ENCODE measurements at places on chromosomes 4 and X.

GRCh38 chr4:148094149-148094548 lies 348.1 kb downstream of the NR3C2 start:
- DNase-seq = no peak

DNA sequence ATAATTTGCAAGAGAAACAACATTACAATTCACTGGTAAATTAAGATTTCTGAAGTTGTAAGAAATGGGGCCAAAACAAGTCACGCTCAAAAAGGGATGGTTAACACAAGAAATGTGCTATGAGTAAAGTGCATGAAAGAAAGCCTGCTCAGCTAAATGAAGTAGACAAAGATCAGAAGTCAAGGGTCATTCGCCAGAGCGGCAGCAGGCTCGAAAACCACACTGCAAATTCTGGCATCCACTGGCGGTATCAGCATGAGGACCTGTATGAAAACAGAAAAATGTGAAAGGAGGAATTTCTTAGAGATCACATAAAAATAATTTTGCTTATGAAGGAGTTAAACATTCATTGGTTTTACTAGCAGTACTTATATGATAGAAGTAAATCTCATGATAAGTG lies 49.6 kb downstream of the FBXL5 start:
- DNase-seq = no peak

- DNase-seq = no peak
Measured at GRCh38 chr4:111761531-111761930, 383.7 kb upstream of the FAM241A start.

DNA sequence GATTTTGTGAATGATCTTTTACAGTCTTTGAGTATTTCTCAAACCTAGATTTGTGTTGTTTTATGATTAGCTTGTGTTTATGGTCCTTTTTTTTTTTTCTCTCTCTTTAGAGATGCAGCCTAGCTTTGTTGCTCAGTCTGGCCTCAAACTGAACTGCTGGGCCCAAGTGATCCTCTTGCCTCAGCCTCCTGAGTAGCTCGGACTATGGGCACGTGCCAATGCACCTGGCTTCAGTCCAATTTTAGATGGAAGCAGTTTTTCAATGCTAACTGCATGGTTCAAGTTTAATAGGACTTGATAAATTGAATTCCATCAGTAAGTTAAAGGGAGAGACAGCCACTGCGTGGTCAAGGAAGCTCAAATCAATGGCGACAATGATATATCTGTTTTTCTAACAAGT lies 3.8 kb upstream of the FGG start:
- DNase-seq = no peak

- DNase-seq = no peak
Measured at GRCh38 chrX:144379156-144379555, 495.3 kb downstream of the UBE2NL start.

GRCh38 chr4:151358266-151358665 lies 32.9 kb upstream of the SH3D19 start:
- DNase-seq = peak; percentile 41

DNA sequence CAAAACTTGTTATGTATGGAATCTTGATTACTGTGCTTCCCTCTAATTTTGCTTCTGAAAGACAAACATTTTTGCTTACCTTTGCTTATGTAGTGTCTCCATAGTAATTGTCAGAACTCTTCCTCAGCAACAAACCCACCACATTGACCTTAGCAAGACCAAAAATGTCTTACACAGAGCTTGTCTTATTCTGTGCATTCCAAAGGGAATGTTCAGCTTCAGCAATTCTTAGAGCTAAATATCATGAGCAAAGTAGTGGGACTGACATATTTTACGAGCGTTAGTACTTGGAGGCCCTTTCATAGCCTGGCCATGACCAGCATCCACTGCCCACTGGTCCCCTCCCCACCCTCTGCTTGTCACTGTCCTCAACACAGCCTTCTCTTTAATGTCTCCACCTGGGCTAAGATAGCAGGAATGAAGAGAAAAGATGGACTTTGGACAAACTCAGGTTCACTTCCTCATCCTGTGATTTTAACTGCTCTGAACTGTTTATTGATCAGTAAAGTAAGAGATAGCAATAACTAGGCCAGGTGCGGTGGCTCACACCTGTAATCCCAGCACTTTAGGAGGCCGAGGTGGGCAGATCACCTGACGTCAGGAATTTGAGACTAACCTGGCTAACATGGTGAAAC lies 15.5 kb upstream of the SH3D19 start:
- DNase-seq = no peak

DNA sequence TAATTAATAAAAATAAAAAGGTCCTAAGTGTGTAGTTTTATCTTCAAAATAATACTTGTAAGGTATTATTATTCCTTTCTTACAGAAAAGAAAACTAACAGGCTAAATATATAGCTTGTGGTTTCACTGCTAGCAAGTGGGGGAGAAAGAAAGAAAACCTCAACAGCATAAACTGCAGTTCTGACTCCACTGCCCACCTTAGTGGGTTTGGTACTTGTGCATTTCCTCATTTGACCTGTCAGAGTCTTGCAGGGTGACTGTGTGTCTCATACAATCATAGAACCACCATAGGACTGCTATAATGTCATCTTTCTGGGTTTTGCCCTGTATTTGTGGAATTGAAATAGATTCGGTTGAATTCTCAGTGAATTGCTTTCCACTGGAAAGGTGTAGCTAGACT lies 94.7 kb upstream of the PUDP start:
- no peak for DNase-seq

DNA sequence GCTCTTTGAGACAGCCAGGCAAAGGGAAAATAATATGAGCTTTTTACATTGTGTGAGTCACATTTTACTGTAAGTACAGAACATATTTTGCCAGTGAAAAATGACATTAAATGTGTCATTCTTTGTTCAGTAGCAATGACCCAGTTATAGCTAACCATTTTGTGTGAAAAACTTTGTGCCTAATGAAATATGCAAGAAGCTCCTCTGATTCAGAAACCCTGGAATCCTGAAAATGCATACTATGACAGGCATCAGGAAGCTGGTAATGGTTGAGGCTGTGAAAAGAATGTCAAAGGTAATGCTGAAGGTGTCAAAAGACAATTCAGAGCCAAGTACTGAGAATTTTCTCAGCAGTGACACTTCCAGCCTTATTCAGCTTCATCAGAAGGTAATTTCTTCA lies 549.5 kb upstream of the SMIM31 start:
- no peak for DNase-seq

DNA sequence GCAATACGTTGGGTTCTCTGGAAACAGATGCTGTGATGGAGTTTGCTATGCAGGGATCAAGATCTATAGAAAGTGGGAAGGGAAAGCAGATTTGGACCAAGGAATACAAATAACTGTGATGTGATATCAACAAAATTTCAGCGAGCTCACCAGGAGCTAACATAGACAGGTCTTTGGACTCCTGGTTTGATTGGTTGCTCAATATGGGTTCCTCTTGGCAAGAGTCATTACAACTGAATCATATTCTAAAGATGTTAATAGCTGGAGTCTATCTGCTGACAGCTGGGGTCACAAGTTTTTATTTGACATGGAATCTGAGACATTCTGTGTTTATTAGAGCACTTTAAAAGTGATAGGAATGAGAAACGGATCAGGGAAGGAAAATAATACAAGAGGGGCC lies 637.6 kb upstream of the GNPDA2 start:
- DNase-seq = no peak

DNA sequence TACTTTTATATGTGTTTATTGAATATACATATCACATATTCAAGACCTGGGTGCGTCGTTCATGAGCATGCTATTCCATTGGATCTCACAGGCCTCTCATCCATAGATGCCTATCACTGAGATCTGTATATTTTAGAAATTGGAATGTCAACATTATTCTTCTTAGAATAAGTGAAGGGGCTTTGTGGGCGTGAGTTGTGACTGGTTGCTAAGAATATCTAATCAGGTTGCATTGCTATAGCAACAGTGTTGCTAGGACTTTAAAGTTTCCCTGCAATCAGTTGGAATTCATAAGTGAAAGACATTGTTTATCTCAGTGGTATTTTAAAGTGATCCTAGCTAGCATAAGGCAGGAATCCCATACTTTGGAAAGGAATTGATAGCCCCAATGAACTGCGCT lies 36.7 kb upstream of the ANK2 start:
- no peak for DNase-seq

DNA sequence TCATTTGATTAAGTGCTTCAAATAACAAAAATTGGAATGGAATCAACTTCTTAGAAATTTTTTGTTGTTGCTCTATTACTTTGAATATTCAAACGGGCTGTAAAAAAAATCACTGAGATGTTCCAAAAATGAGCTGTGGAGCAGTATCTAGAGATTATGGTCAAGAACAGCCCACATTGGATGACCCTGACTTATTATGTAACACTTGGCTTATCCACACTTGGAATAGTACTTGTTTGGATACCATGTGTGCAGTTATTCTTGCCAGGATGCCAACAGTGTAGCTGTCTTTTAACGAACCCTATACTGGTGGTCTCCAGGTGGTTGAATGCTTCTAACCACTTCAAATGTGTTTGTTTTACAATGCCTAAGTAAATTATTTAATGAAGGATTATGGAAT lies 64.9 kb upstream of the CAMK2D start:
- DNase-seq = no peak

DNA sequence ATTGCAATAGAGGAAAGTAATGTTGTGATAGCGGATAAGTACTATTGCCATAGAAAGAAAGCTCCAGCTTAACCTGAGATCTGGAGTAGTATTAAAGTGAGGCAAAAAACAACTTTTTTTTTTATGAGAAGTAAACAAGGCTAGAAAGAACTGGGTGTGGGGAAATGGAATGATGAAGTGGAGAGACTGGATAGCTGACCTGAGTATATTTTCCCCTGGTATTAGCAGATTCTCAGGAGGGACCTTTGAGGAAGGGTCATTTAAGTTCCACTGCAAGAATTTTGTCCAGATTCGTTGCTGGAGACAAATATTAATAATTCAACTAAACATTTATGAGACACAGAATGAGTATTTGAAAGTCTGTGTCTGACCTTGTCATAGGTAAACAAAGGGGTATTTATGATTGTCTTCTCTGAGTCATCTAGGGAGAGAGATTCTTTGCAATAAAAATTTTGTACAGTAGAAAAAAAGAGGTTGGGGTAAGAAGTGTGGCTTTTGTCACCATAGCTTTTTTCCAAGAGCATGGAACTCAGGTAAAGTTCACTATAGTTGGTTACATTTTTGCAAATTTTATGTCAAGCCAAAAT lies 2095.9 kb downstream of the ARAP2 start:
- no peak for DNase-seq

- DNase-seq = peak; percentile 5
Measured at GRCh38 chrX:55486736-55487135, 2.9 kb downstream of the USP51 start.

DNA sequence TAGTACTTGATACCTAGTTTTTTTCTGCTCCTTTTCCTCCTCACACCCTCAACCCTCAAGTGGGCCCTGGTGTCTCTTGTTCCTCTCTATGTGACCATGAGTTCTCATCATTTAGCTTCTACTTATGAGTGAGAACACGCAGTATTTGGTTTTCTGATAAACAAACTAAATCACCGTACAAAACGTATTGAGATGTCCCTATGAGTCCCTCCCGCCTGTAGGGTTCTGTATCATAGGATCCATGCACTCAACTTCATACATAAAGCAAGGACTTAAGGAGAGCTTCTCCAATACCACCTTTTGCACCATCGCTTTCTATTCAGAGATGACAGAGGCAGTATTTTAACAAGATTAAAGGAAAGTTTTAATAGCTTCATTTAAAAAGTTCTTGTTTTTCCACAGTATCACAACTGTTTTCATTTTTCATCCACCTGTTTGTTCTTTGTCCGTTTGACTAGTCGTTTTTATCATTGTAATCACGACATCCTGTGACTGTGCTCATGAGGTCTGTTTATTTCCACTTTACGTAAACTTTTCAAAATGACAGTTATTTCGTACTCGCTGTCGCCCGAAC lies 457 bp upstream of the RAB9A start:
- no peak for DNase-seq

- no peak for DNase-seq
Measured at GRCh38 chr4:26362745-26363439, 42.1 kb downstream of the RBPJ start.

GRCh38 chrX:101349193-101349562 lies 636 bp upstream of the TIMM8A start:
- no peak for DNase-seq

DNA sequence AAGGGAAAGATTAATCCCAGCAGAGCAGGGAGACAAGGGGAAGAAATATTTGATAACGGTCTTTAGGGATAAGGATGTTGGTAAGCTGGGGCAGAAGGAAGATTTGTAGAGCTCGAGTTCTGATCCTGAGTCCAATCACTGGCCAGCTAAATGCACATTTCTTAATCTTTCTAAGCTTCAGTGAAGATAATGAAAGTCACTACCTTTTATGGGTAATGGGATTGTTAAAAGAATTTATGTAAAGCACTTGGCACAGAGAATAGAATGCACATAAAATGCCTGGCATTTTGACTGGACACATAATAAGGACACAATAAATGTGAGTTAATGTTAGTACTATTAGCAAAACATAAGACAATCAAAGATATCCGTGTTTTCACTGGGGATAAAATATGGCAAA lies 43.3 kb downstream of the NCAPG start:
- DNase-seq = no peak

DNA sequence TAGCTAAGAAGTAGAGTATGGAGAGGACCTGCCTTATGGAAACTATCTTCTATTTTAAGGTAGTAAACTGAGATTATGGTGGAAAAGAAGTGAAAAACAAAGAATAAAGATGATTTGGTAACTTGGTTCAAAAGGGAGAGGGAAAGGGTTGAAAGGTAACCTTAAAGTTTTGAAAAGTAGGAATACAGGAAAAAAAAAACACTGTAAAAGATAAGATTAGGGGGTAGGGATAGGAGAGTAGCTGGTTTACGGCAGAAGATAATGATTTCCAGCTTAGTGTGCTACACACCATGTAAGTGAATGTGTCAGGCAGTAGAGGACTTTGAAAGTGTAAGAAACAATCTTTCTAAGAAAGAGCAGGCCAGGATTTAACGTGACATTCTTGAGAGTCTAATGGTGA lies 35.3 kb downstream of the FAM13A start:
- DNase-seq = no peak

- DNase-seq = no peak
Measured at GRCh38 chr4:160450876-160451275, 1348.0 kb downstream of the RAPGEF2 start.

DNA sequence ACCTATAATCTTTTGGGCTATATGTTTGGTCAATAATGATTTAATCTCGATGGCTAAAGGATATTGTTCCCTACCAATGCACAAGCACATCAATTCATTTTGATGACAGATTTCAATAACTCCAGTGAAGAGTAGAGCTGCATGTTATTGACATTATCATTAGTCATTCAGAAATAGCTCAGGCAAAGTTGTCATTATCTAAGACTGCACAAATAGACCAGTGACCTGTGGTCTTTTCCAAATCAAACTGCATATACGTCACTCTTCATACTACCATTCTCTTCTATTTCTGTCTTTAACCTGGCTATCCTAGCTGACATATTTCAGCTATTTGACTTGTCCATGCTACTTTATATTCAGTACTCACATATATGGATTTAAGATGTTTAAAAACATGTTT lies 1050.8 kb downstream of the C4orf33 start:
- DNase-seq = no peak
